ENCODE measurements at places on chromosomes 6 and 20.
A peak's percentile ranks its signal among the peaks of the same experiment; 100 is the strongest.

GRCh38 chr20:13183005-13183404, 38.1 kb upstream of the ISM1 start:
- no peak overlapping the region for H3K4me3 ChIP-seq
- H3K27ac ChIP-seq = no peak overlapping the region
- peaks cover 11% of the 10 kb centered on the region for H3K4me1 ChIP-seq
- H3K27me3 ChIP-seq = peaks cover 14% of the 10 kb centered on the region
- peak; percentile 6 for DNase-seq

GRCh38 chr6:155530219-155530834, 74.7 kb upstream of the NOX3 start:
- H3K36me3 ChIP-seq = peaks cover 11% of the 10 kb centered on the region
- H3K27ac ChIP-seq = no peak overlapping the region
- DNase-seq = no peak
- no peak overlapping the region for H3K4me3 ChIP-seq
- H3K27me3 ChIP-seq = peaks cover under 1% of the 10 kb centered on the region
- peaks cover 19% of the 10 kb centered on the region for H3K4me1 ChIP-seq

GRCh38 chr6:90039911-90040310, 145.6 kb downstream of the GJA10 start:
- peaks cover 56% of the 10 kb centered on the region for H3K36me3 ChIP-seq
- no peak overlapping the region for H3K4me3 ChIP-seq
- DNase-seq = no peak
- H3K27ac ChIP-seq = peak overlapping the region; percentile 52
- peaks cover 41% of the 10 kb centered on the region for H3K4me1 ChIP-seq
- H3K27me3 ChIP-seq = no peaks in the 10 kb centered on the region

DNA sequence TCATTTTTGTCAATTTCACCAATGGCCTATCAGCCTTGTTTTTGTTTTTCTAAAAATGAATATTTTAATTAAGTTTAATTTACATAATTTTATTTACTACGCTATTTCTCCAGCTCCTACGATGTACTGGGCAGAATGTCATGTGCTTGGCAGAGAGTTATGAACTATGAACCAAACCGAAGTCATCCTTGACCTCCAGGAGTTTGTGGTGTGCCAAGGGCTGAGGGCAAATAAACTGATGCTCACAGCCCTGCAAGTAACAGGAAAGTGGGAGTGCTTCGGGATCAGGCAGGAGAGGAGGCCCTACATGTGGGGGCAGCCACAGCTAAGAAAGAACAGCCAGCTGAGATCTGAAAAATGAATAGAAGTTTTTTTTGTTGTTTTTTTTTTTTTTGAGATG, 38.6 kb downstream of the ZNF217 start:
- H3K27ac ChIP-seq = no peak overlapping the region
- DNase-seq = no peak
- H3K27me3 ChIP-seq = no peaks in the 10 kb centered on the region
- H3K4me1 ChIP-seq = no peaks in the 10 kb centered on the region
- no peak overlapping the region for H3K4me3 ChIP-seq
- H3K36me3 ChIP-seq = peaks cover 2% of the 10 kb centered on the region

- H3K27ac ChIP-seq = no peak overlapping the region
- H3K36me3 ChIP-seq = peaks cover 18% of the 10 kb centered on the region
- no peak overlapping the region for H3K4me3 ChIP-seq
- H3K27me3 ChIP-seq = no peaks in the 10 kb centered on the region
- H3K4me1 ChIP-seq = peaks cover 5% of the 10 kb centered on the region
- no peak for DNase-seq
Observed at GRCh38 chr6:1971612-1972011, 273.8 kb downstream of the GMDS start.

- H3K36me3 ChIP-seq = no peaks in the 10 kb centered on the region
- no peak overlapping the region for H3K27ac ChIP-seq
- H3K27me3 ChIP-seq = no peaks in the 10 kb centered on the region
- no peak for DNase-seq
- no peak overlapping the region for H3K4me3 ChIP-seq
Observed at GRCh38 chr6:10166031-10166430, 248.8 kb downstream of the TFAP2A start.

GRCh38 chr6:40585651-40586269, 1.4 kb downstream of the LRFN2 start:
- H3K36me3 ChIP-seq = no peaks in the 10 kb centered on the region
- peaks cover 3% of the 10 kb centered on the region for H3K4me1 ChIP-seq
- no peak overlapping the region for H3K4me3 ChIP-seq
- DNase-seq = no peak
- H3K27ac ChIP-seq = no peak overlapping the region

DNA sequence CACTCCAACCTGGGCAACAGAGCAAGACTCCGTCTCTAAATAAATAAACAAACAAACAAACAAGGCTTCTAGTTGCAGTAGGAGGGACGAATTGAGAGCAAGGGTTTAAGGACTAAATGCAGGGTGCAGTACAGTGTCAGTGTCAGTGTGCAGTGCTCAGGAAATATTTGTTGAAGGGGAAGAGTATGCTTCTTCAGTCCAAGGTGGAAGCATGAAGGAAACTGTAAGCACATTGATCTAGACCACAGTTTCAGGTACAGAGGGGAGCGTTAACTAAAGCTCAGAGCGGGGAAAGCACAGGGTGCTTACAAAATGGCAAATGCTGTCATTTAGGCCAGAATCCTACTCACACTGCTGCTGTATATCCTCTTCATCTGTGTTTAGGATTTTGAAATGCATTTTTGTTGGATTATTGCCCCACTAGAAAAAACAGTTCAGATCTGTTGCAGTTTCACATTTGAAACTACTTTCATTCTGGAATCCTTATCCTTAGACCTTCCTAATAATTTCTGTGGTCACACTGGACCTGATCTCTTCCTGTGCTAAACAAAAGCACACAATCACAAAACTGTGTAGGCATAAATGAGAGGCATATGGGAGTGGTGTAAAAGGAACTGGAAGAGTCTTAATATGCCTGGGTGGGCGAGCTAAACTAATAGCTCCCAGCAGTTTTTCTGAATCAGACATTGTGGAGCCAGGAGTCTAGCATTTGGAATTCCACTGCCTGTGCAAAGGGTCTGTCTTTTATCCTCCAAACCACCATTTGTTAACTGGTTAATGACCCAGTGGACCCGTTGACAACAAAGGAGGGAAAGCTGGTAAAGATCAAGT, 41.4 kb downstream of the CBFA2T2 start:
- H3K36me3 ChIP-seq = peaks cover 2% of the 10 kb centered on the region
- no peaks in the 10 kb centered on the region for H3K27me3 ChIP-seq
- H3K27ac ChIP-seq = no peak overlapping the region

All from activated naive CD8-positive, alpha-beta T cell treated with anti-CD3 and anti-CD28 coated beads for 36 hours (primary cell).